Activated CD8-positive, alpha-beta memory T cell treated with anti-CD3 and anti-CD28 coated beads for 48 hours (primary cell): ENCODE measurements at places on chromosomes 1 and 21.

- no peak for DNase-seq
Measured at GRCh38 chr1:53765657-53766056, 26.7 kb upstream of the GLIS1 start.

DNA sequence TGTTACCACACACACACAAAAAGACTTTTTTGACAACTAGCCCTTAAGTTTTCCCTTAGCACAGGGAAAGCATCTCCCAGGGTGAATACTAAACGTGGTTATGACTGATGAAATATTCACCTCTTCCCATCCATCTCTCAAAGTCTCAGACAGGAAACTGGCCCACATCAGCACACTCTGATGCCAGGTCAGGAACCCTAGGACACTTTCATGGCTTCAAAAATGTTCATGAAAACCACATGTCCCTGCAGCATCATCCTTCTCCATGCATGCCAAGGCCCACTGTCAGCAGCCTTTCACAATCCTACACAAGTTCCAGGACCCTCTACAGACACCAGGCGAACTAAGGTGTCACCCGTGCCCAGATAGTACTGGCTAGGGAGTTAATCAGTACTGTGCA, 68.7 kb downstream of the DNTTIP2 start:
- DNase-seq = no peak

DNA sequence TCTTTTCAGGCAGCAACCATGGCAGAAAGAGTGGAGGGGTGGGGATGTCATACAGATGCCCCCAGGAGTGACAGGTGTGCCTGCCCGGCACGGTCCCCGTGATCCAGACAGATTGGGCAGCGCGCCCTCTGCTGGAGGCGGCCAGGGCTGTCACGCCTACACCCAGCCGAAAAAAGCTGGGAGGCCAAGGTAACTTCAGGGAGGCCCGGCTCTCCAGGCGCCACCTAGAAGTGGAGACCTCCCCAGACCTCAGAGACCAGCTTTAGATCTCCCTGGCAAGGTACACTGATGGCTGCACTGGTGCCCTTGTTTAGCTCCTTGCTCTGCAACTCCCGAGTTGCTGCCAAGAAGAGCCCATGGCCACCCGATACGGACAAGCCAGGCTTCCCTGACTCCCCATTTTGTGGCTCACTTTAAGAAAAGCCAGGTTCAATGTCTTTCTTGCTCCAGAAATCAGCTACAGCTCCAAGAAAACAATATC, 6.6 kb downstream of the GOLT1A start:
- peak; percentile 75 for DNase-seq

GRCh38 chr1:210231846-210232510, 618 bp upstream of the SERTAD4 start:
- no peak for DNase-seq

- DNase-seq = no peak
Measured at GRCh38 chr1:38580594-38580993, 279.0 kb downstream of the RRAGC start.

DNA sequence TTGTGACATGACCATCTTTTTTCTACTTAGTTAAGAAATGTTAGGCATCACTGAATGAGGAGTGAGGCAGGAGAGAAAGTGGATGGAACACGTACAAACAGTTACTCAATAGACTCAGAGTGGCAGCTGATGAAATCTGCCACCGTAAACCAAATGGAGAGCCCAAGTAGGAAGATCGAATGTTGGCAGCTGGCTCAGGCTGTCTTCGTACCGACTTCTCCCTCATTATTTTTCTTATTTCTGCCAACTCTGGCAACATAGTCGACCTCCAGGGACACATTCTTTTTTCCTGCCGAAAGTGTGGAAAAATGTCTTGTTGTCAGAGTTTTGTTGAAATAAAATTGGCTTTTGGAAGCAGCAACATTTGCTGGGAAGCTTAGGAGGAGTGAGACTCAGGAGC, 143.3 kb downstream of the GREM2 start:
- DNase-seq = no peak

GRCh38 chr1:17235135-17235885, 13.6 kb upstream of the PADI3 start:
- DNase-seq = no peak

DNA sequence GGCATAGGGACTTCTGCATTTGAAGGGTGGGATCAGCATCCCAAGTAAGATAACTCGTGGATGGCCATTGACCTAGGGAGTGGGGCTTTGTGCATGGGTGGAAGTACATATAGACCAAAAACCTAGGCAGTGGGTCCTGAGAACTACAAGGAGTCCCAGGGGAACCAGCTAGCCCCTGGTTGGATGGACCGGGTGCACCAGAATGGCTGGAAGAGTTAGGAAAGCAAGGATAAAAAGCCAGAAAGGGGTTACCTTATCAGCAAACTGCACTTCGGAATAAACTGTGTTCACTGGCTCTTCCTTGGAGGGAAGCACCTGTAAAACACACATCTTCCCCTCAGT, 26.6 kb upstream of the SLAMF6 start:
- no peak for DNase-seq

GRCh38 chr1:24960071-24960801, 30.2 kb upstream of the RUNX3 start:
- DNase-seq = no peak
